Renal pelvis (tissue), 12 donors: ENCODE measurements at places on chromosomes 6 and 20. TPM values are rescaled to one million over a fixed set of nuclear protein-coding genes. Genes with fewer than 3 reads are reported as not detected.

Gene DYNLT2
- polyA plus RNA-seq, result 9.7 TPM

Gene GCLC
- polyA plus RNA-seq, result 27.5 TPM

Gene TTK
- 20.7 TPM for polyA plus RNA-seq

Gene ULBP3
- 13.4 TPM for polyA plus RNA-seq

Gene CRYBG1
- polyA plus RNA-seq, result 24.0 TPM

Gene GRIK2
- 12.4 TPM for polyA plus RNA-seq
